ENCODE measurements at places on chromosomes 13 and 19. TPM values are rescaled to one million over a fixed set of nuclear protein-coding genes. Genes with fewer than 3 reads are reported as not detected.
A peak's percentile ranks its signal among the peaks of the same experiment; 100 is the strongest.

GRCh38 chr19:6273701-6274601, 5.8 kb downstream of the MLLT1 start:
- H3K36me3 ChIP-seq, result peaks cover 2% of the 10 kb centered on the region
- no peaks in the 10 kb centered on the region for H3K27me3 ChIP-seq
- H3K4me3 ChIP-seq, result no peak overlapping the region
- H3K4me1 ChIP-seq, result peaks cover 55% of the 10 kb centered on the region

- H3K4me1 ChIP-seq, result peaks cover 11% of the 10 kb centered on the region
- no peak for DNase-seq
- no peak overlapping the region for H3K27ac ChIP-seq
- H3K27me3 ChIP-seq, result peaks cover 23% of the 10 kb centered on the region
- H3K36me3 ChIP-seq, result no peaks in the 10 kb centered on the region
- no peak overlapping the region for H3K4me3 ChIP-seq
These were observed 49.0 kb downstream of the TNFRSF19 start for GRCh38 chr13:23619068-23619855.

DNA sequence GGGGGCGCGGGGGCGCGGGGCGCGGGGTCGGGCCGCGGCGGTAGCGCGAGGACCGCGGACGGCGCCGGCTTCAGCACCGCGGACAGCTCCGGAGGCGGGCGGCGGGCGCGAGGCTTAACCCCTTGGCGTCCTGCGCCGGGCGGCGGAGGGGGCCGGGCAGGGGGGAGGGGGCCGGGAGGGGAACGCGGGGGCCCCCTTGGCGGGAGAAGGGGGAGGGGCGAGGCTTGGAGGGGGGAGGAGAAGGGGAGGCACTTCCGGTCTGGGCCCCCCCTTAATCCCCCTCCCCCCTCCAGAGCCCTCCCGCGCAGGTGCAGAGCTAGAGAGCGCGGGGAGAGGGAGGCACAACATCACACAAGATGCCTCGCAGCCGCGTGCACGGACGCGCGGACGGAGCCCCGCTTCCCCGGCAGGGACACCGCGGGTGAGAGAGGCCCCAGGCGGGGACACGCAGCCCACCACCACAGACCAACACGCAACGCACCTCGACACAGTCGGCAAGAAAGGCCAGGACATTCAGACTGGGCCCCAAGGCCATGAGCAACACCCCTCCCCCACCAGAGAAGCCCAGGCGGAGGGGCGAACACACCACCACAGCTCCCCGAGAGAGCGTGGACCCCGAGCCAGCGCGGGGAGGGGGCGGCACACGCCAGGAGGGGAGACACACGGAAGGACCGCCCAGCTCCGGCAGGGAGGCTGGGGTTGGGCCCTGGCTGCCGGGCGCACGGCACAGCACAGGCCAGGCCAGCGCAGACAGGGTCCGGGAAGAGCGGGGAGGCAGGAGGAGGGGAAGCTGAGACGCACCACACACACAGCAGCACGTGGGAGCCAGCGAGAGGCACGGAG, 24.1 kb downstream of the SHANK1 start:
- no peak for DNase-seq
- peaks cover 9% of the 10 kb centered on the region for H3K36me3 ChIP-seq
- H3K27me3 ChIP-seq, result peaks cover 45% of the 10 kb centered on the region

ZNF723 gene
- not detected for total RNA-seq

ZNF729 gene
- not detected for total RNA-seq

DNA sequence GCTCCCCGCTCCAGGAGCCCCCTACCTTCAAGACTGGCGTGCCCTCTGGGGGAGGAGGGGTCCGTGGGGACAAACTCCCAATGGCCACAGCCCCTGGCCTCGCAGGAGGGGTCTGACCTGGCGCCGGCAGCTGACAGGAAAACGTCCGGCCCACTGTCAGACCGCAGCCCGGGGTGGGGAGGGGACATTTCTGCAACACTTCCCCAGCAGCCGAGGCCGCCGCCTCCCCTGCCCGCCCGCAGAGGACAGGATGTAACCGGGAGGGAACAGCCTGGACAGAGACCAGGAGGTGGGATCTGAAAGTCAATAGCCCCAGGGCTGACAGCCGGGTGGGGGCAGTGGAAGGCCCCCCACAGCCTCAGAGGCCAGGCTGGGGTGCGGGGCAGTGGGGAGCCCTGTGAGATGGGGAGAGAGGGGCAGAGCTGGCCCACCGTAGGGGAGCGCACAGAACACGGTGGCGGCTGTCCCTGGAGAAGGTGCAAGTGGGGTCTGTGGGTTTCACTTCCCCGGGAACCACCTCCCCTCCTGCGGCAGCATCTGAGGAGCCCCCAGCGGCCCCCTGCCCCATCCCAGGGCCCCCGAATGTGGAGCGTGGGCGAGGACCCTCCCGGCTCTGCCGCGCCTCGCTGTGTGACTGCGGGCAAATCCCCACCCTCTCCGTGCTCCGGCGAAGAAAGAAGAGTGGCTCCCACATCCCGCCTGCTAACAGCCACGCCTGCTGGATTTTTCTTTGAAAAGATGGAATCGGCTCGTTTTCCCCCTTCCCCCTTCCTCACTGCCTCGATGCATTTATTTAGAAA, at the start of gene PEAK3:
TSS of gene PEAK3 (minus strand) at position 114 of the 800 bp plus-strand sequence. CDS start 1,244 bp downstream, outside the sequence.
- H3K27ac ChIP-seq, result peak within 1 kb of the TSS; percentile 32
- H3K4me3 ChIP-seq, result peak within 1 kb of the TSS; percentile 74
- H3K4me1 ChIP-seq, result peaks cover 13% of the 10 kb centered on the region
- no peaks in the 10 kb centered on the region for H3K36me3 ChIP-seq
- no peak for DNase-seq

ZNF69 gene
- total RNA-seq, result 2.3 TPM

- peaks cover 45% of the 10 kb centered on the region for H3K4me1 ChIP-seq
- DNase-seq, result no peak
- peak overlapping the region; percentile 22 for H3K4me3 ChIP-seq
- peak overlapping the region; percentile 91 for H3K27ac ChIP-seq
- no peaks in the 10 kb centered on the region for H3K36me3 ChIP-seq
These were observed 125.1 kb downstream of the AKAP11 start for GRCh38 chr13:42396901-42397655.

DNA sequence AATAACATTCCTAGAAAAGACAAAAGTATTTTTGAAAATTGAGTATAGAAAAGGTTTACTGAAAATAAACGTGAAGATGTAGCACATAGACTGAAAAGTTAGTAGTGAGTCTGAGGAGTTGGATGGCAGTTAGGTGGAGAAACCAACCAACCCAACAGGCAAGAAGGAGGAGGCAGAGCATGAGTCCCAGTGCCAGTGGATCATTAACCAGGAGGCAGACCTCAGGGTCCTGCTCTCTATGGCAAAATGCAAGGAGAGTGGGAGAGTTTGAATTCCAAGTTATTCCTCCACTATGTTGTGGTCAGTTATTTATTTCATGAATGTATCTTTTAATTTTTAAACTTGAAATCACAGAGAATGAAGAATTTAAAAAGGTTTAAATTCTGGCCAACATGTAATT, 446.4 kb downstream of the GPC6 start:
- H3K4me1 ChIP-seq, result no peaks in the 10 kb centered on the region
- no peak overlapping the region for H3K27ac ChIP-seq
- H3K36me3 ChIP-seq, result no peaks in the 10 kb centered on the region

DNA sequence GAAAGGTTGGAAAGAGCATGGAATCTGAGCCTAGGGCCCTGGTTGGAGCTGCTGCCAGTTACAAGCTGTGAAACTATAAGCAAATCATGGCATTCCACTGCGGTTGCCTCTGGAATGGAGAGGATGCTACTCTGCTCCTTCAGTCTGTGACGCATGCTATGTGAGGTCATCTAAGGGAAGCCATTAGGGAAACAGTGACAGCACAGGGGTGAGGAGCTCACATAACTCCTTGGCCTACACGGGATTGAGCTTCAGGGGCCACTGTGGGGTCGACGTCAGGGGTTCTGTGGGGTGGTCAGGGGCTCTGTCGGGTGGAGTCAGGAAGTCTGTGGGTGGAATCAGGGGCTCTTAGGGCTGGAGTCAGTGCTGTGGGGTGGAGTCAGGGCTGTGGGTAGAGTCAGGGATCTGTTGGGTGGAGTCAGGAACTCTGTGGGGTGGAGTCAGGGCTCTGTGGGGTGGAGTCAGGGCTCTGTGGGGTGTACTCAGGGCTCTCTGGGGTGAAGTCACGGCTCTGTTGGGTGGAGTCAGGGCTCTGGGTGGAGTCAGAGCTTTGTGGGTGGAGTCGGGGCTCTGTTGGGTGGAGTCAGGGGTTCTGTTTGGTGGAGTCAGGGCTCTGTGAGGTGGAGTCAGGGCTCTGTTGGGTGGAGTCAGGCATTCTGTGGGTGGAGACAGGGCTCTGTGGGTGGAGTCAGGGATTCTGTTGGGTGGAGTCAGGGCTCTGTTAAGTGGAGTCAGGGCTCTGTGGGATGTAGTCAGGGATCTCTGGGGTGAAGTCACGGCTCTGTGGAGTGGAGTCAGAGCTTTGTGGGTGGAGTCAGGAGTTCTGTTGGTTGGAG, 35.8 kb upstream of the MEDAG start:
- H3K4me3 ChIP-seq, result no peak overlapping the region
- DNase-seq, result no peak
- peaks cover 40% of the 10 kb centered on the region for H3K27me3 ChIP-seq
- H3K36me3 ChIP-seq, result peaks cover 3% of the 10 kb centered on the region

DNA sequence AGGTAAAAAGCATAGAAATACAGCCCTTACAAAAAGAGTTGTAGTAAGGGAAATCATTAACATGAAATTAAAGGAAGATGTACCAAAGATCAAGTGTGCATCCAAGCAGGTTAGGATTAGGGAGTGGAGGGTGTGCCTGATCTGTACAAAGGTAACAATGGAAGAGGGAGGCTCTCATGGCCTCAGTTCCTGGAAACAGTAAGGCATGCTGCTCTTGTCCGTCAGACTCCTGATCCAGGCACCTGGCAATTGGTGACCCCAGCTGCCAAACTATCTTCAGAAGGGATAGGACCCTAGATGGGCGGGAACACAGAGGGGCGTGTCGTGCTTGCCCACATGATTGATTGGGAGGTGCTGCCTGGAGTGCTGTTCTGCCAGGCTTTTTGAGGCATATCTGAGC, 4.5 kb downstream of the TEX26 start:
- DNase-seq, result no peak
- H3K27me3 ChIP-seq, result peaks cover 27% of the 10 kb centered on the region
- H3K36me3 ChIP-seq, result peaks cover 2% of the 10 kb centered on the region

- DNase-seq, result no peak
- no peaks in the 10 kb centered on the region for H3K36me3 ChIP-seq
- no peak overlapping the region for H3K27ac ChIP-seq
- H3K27me3 ChIP-seq, result peaks cover 4% of the 10 kb centered on the region
These were observed 1098.5 kb downstream of the EFNB2 start for GRCh38 chr13:105436943-105437342.

HCN2 gene
- total RNA-seq, result 1.1 TPM

Data from T-helper 17 cell (primary cell).